ENCODE measurements at places on chromosomes 4 and X. TPM values are rescaled to one million over a fixed set of nuclear protein-coding genes. Genes with fewer than 3 reads are reported as not detected.

CYLC1 gene
- not detected for total RNA-seq

GBA3 gene
- total RNA-seq, result not detected

NUP62CL gene
- total RNA-seq, result not detected

PABPC5 gene
- 0.48 TPM for total RNA-seq
